ENCODE measurements at places on chromosomes 11 and 22. TPM values are rescaled to one million over a fixed set of nuclear protein-coding genes. Genes with fewer than 3 reads are reported as not detected.

Gene ALX4
- not detected for total RNA-seq

DNA sequence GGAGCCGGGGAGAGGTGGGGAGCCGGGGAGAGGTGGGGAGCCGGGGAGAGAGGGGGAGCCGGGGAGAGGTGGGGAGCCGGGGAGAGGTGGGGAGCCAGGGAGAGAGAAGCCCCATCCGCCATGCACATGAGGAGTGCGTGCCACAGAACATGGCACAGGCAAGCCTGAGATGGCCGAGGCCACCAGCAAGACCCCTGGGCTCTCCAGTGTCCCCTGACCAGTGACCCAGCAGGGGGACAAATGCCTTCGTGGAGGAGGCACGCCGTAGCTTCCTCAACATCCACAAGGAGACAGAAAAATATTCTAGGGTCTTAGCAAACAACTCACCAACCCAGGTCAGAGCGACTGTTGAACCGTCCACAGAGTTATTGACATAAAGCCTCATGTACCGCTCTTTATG lies 618.8 kb downstream of the TBC1D22A start:
- no peak for DNase-seq

DNA sequence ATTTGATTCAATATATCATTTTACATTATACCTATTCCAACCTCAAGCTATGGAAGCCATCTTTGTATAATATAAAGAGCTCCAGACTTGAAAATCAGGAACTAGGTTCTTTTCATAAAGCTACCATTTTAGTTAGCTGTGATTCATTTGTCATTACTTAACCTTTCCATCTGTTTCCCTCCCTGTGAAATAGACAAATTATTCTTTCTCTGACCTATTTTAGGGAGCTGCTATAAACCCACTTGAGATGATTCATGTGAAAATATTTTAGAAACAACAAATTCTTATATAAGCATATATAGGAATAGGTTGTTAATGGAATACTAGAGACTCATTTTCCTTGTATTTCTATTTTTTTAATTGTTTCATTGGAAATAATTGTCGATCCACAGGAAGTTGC lies 1012.1 kb downstream of the OPCML start:
- DNase-seq = no peak

DNA sequence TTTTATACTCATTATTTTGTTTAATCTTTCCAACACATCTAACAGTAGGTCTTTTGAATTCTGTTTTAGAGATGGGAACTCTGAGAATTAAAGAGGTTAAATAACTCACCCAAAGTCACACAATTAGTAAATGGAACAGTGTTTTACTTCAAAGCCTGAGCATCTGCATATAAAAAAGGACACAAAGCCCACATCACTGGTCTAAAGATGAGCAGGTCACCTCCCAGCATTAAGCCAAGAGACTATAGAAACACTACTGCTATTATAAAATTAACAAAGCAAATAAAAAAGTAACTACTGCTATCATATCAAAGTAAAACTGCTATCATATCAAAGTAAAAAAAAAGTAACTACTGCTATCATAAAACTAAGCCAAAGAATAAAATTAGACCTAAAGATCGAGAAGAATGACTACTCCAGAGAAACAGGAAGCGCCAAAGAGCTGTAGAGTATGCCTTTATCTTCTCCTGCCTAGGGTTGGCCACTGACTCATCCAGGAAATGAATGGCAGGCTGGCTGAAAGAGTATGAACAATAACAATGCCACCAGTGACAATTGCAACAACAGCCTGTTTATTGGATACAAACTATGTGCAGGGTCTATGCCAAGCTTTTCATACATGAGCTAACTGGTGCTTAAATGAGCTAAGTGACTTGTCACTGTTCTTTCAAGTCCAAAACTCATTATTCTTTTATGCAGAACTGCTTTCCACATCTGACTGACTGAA lies 1153.0 kb upstream of the TENM4 start:
- no peak for DNase-seq

DNA sequence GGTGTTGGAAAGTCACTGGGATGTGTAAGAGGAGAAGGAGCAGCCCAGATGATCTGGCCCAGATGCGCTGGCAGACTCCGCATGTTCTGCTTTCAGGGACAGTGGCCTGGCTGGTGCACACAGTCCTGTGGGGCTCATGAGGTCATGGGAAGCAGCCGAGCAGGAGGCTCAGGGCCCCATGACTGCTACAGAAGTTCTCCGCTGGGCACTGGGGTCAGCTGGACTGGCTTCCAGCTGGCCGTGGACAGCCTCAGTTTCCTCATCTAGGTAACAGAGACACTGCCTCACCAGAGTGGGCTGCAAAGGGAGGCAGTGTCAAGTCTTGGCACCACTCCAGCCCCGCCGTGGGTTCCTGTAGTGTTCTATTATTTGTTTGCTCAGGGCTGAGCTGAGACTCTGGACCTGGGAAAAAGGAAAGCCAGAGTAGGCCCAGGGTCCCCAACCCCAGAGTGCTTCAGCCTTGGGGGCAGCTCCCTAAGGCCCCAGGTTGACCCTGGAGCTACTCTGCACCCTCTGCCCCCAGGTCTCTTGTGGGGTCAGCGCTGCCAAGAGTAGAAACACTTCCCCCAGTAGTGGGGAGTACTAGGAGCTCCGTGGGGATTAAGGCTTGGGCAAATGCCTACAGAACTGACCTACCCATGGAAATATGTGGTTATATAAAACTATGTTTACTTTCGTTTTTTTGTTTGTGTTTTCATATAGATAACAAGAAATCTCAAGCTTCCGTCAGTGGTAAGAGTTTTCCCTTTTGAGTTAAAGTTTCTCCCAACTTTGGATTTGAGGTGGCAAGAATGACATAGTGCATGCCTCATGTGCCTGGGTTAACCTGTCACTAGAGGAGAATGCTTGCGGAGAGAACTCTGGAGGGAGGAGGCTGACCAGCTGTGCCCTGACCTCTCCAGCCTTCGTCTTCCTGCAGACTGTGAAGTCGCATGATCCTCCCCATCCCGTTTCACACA lies 45.3 kb downstream of the MED15 start:
- DNase-seq = no peak

DNA sequence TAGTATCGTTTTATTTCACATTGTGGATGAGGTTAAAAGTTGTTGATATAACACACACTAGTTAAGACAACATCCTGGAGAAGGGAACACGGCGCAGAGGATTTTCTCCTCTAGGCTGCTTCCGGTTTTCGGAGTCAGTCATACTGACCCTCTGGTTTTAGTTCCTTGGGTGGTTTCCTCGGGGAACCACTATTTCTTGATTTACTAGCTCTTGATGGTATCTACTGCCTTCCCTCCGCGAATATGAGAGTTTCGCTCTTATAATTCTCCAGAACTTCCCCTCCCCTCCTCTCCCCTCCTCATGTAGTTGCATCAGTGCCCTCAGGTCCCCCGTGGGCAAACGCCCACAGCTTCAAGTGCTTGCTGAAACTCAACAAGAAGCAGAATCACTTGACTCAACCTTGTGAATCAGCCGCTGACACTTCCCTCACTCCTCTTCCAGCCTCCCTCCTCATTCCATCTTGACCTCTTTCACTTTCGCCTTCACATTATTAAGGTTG lies 15.9 kb upstream of the APOBEC3A start:
- DNase-seq = no peak

GRCh38 chr11:363948-364761 lies 5.1 kb upstream of the B4GALNT4 start:
- no peak for DNase-seq
